Cortex of kidney (tissue), 1 donor: ENCODE measurements at places on chromosomes 16 and 17.

- DNase-seq, result no peak
Observed at GRCh38 chr17:67125417-67125816, 81.1 kb downstream of the CACNG1 start.

GRCh38 chr17:31286587-31286986 lies 10.5 kb downstream of the OMG start:
- DNase-seq, result no peak

DNA sequence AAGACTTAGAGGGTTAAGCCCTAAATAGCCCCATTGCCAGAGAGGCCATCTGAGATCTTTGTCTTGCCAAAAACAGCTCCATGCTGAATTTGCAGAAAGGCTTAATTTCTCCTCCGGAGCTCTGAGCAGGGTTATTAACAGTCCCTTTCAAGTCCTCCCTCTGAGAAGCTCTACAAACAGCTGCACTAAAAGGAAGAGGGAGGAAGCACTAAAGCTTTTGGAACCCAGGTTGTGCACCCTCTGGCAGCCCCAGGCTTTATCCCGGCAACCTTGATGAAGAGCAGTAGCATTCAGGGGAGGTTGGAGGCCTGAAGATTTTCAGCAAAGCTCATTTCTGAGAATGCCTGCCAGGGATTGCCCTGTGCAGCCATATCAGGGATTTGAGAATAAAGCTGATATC lies 554.7 kb downstream of the RBFOX1 start:
- DNase-seq, result no peak

DNA sequence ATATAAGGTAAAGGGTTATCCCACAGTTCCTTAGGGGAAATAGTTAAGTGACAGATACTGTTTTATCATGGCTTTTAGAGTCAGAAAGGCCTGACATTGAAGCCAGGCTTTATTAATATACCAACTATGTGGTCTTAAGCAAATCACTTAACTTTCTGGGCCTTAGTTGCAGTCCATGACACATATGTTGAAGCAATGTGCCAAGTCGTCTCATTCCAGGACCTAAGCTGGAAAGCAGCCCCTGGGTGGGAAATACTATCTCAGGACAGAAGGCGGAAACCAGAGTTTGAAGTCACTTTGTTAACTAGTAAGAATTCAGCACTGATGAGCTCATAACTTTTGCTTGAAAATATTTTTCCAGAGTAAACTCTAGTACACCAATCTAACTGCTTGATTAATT lies 80.0 kb downstream of the USP32 start:
- DNase-seq, result no peak

GRCh38 chr16:85888405-85889331 lies 10.3 kb upstream of the IRF8 start:
- no peak for DNase-seq

- no peak for DNase-seq
Observed at GRCh38 chr17:31561469-31562375, 170.2 kb downstream of the RAB11FIP4 start.

GRCh38 chr17:28940675-28941074 lies 10.6 kb downstream of the PHF12 start:
- DNase-seq, result no peak

GRCh38 chr16:60199150-60199549 lies 1465.0 kb upstream of the GOT2 start:
- DNase-seq, result no peak

- DNase-seq, result no peak
Observed at GRCh38 chr17:66978514-66979061, 14.1 kb downstream of the CACNG4 start.

DNA sequence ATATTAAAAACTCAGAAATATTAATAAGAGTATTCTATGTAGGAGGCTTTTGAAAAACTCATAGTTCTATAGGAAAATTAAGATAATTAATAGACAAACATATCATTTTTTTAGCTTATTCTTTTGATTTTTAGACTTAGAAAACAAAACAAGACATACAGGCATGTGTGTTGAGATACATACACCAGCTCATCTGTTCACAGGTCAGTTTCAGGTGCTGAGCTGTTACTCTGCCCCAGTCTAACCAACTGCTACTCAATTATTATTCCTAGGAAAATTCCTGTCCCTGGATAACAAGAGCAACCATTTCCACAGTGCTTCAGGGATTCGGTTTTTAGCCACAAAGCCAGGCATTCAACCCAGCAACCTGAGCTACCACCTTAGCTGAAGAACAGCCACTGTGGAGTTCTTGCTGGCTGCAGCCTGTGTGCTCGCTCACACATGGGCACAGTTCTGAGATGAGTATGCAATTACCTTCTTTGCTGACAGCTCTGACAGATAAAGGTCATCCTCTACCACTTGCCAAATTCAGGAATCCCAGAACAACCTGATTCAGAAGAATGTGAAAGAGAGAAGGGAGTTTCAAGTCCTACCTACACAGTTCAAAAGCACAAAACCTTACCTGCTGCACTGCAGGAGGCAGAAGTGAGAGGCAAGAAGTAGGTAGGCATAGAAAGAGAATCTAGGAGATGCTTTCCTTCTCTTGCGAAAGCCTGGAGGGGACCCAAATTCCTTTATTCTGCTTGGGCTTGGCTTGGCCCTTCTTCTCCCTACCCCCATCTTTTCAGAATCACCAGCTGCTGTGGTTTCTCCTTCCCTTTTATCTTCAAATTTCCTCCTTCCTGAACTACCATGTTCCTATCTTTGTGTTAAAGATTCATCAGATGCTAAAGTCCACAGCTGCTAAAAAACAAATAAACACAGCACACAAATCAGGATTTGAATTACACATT lies 62.7 kb downstream of the TEX2 start:
- no peak for DNase-seq

- DNase-seq, result no peak
Observed at GRCh38 chr17:49861150-49861884, 13.4 kb upstream of the TAC4 start.

- no peak for DNase-seq
Observed at GRCh38 chr17:83173914-83174361, 94.5 kb downstream of the METRNL start.

DNA sequence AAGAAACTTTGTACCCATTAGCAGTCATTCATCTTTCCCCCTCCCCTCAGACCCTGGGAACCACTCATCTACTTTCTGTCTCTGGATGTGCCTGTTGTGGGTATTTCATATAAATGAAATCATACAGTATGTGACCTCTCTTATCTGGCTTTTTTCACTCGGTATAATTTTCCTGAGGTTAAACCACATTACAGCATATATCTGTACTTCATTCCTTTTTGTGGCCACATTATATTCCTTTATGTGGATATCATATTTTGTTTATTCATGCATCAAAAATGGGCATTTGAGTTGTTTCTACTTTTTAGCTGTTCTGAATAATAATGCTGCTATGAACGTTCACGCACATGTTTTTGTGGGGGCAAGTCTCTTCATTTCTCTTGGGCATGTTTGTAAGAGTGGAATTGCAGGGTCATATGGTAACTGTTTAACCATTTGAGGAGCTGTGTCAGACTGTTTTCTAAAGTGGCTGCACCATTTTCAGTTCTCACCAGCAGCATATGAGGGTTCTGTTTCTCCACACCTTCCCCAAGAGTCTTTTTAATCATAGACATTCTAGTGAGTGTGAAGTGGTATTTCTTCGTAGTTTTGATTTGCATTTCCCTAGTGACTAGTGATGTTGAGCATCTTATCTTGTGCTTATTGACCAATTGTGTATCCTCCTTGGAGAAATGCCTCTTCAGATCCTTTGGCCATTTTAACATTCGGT lies 3.8 kb downstream of the SNX29 start:
- DNase-seq, result no peak

DNA sequence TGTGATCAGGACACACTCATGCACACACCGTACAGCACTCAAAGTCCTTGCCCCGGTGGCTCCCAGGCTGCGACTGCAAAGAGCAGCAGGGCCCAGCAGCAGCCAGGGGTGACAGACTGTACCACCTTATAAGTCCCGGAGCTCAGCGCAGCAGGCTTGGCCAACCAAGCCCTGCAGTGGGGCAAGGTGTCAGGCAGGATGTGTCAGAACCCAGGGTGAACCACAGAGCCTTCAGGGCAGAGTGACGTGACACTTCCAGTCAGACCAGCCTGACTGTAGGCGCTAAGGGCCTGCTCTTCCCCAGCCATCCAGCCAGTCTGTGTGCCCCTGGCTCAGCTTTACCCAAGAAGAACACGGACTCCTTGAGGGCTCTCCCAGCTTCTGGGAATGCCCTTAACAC lies 204.1 kb downstream of the COPRS start:
- no peak for DNase-seq

DNA sequence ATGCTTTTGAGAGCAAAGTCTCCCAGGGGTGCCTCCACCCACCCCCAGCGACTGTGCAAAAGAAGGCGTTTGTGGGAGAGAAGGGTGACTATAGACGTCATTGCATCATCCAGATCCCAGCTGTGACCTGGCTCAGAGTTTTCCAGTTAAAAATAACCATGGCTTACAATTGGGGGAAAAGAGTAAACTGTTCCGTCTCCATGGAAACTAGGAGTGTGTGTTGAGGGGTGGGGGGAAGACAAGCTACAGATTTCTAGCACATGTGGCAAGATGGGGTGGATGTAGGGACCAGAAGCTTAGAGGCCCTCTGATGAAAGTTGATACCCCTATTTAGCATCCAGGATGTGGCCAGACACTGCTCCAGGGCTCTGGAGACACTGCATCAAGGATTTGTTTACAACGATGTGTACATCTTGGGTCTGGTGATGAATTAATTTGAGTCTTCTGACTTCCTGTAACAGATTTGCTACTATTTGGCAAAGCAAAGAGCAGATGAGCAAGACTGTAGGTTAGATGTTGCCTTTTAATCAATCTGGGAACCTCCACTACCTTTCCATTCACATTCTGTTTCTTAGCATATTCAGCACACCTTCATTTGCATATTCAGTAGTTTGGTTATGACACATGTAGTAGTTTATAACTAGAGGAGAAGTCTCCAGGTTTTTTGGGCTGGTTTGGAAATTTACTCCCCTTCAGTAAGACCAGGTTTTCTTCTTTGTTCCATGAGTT lies 6.2 kb upstream of the DUSP14 start:
- no peak for DNase-seq

GRCh38 chr16:19737306-19738038 lies 19.4 kb downstream of the IQCK start:
- DNase-seq, result no peak

- no peak for DNase-seq
Observed at GRCh38 chr17:79657861-79658810, 47.3 kb upstream of the RBFOX3 start.

- no peak for DNase-seq
Observed at GRCh38 chr16:63714876-63715275, 1407.0 kb downstream of the CDH11 start.

DNA sequence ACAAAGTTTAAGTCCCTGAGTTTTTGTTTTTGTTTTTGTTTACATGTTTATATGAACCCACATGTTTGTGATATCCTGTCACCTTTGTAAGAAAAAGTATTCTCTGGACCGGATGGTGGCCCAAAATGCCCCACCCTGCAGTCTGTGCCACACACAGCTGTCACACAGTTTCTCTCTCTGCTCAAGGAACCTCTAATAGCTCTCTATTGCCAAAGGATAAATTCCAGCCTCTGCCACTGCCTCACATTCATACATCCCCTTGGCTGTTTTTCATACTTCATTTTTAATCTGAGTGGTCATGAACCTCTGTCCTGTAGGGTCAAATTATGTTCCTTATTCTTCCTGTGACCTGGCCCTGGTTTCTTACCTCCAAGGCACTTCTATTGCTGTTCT lies 520.3 kb upstream of the CDH5 start:
- no peak for DNase-seq

GRCh38 chr16:35492225-35492624 lies 2032.8 kb downstream of the TP53TG3F start:
- no peak for DNase-seq

DNA sequence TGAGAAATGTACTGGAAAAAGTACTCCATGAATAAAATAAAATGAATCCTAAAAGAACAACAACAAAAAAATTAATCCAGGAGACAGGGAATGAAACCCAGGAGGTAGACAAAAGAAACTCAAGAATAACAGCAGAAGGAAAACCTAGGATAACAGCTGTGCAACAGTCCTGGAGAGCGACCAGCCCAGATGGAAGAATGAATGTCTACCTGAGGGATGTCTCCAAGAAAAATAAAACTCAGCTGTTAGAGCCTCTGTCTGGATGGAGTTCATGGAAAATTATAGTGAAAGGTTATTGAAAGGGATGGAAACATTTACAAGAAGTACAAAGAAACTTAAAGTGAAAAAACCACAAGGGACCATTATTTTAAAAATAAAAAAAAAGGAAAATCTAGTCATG lies 135.8 kb upstream of the CA10 start:
- no peak for DNase-seq

- DNase-seq, result no peak
Observed at GRCh38 chr17:40596261-40596919, 31.1 kb upstream of the CCR7 start.

DNA sequence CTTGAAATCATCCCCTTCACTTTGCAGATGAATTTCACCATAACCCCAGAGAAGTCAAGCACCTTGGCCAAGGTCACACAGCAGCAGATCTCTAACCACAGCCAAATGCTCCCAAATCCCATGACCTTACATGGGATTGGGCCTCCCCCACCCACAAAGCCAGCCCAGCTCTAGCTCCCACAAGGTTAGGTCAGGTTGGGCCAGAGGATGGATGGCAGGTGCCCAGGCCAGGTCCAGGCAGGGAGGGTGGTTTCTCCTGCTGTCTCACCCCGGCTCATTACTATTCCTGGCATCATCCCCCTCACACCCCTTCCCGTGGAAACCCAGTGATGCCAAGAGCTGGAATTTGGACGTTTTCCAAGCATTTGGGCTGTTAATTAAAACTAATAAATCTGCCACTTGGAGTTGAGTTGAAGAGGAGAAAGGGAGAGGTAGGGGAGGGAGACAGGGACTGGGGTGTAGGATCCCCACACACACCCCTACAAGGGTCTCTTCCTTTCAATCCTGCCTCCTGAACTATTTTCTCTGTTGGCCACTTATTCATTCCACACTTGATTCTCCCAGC lies 181.6 kb downstream of the TMEM132E start:
- no peak for DNase-seq

- DNase-seq, result no peak
Observed at GRCh38 chr17:28290703-28291102, 28.3 kb upstream of the TMEM97 start.

DNA sequence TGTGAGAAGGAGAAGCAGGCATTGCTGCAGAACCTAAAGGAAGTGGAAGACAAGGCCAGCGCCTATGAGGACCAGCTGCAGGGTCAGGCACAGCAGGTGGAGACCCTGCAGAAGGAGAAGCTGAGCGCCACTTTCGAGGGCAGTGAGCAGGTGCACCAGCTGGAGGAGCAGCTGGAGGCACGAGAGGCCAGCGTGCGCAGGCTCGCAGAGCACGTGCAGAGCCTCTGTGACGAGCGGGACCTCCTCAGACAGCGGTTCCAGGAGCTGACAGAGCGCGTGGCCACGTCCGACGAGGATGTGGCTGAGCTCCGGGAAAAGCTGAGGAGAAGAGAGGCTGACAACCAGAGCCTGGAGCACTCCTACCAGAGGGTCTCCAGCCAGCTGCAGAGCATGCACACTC lies 41.5 kb downstream of the PLD6 start:
- no peak for DNase-seq

- DNase-seq, result no peak
Observed at GRCh38 chr16:970386-970765, 408 bp downstream of the LMF1 start.
